ELF-1 (cell line): ENCODE measurements at places on chromosomes 4 and X.

- peak; percentile 59 for DNase-seq
These were observed 57.5 kb downstream of the PCDH18 start for GRCh38 chr4:137474711-137475301.

DNA sequence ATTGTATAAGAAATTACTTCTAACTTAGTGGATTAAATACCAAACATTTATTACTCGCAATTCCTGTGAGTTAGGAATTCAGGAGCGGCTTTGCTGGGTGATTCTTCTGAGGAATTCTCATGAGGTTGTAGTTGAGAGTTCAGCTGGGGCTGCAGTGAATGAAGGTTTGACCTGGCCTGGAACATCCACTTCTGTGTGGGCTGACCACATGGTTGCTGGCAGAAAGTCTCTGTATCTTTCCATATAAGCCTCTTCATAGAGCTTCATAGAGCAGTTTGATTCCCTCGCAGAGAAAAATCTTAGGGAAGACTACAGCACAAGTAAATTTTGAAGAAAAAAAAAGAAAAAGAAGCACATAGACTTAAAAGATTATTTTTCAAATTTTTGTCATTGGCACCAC is 339.7 kb upstream of the NWD2 start:
- no peak for DNase-seq

DNA sequence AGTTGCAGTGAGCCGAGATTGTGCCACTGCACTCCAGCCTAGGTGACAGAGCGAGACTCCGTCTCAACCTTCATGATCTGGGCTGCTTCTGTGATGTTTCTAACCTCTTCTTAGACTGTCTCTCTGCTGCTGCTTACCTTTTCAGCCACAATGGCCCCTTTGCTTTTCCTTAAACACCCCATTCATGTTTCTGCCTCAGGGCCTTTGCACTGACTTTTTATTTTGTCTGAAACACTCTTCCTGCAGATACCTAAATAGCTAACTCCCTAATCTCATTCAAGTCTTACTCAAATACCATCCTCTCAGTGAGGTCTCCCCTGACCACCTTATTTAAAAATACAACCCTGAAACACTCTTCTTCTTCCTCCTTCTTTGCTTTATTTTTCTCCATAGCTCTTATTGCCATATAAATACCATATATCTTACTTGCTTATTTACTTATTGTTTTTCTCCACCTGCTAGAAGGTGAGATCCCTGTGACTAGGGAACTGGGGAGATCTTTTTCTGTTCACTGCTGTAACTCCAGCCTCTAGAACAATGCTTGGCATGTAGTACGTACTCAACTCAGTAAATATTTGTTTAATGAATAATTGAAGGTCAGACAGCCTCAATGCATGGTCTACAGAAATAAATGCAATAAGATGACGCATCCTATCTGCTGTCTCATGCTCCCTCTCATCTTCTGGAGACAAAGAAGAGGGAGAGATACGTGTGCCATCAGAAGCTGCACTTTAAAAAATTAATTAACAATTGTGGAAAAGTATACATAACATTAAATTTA is 43.8 kb upstream of the SETD7 start:
- no peak for DNase-seq

- no peak for DNase-seq
These were observed 133.6 kb upstream of the VAMP7 start for GRCh38 chrX:155747520-155747919.

- DNase-seq, result no peak
These were observed 285.4 kb downstream of the UNC5C start for GRCh38 chr4:95263391-95263790.

DNA sequence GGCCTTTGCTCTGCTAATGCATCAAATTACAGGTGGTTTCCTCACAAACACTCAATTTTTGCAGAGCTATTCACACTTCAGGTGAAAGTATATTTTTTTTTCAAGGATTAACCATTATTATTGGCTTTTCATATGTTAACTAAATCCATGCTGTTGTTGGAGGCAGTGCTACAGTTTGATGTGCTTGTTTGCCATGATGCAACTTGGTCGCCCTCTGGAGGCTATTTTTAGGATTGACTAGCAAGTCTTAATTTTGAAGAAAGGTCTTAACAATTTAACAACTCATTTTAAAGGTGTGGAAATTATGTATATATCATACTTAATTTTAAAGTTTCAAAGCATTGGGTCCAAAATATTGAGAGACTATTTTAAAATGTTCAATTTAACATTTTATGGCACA is 168.8 kb upstream of the FAM47A start:
- DNase-seq, result peak; percentile 45

GRCh38 chrX:67780694-67781109 is 236.9 kb downstream of the AR start:
- DNase-seq, result no peak

DNA sequence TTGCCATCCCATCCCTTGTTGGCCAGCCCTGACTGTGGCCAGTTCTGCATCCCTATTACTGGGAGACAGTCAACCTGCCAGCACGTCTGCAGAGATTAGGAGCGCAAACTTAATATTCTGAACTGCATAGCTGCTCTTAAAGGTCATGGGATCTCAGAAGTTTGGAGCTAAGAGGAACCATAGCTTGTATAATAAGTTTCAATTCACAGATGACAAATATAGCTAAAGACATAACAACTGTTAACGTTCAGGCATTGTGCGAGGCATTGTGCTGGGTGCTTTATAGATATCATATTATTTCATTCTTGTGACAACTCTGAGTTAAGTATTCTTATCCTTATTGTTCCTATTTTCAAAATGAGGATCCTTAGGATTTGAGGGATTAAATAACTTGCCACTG is 3.7 kb downstream of the SCARB2 start:
- DNase-seq, result no peak

GRCh38 chrX:97846718-97847237 is 963.1 kb downstream of the RPA4 start:
- DNase-seq, result no peak

- no peak for DNase-seq
These were observed 508.5 kb downstream of the CENPC start for GRCh38 chr4:67036791-67037190.

- DNase-seq, result peak; percentile 78
These were observed 28.7 kb downstream of the NLRP2B start for GRCh38 chrX:57651169-57651919.

- DNase-seq, result peak; percentile 8
These were observed 200.0 kb downstream of the PPP1R2C start for GRCh38 chrX:42577936-42578470.

GRCh38 chrX:96480081-96480480 is 204.6 kb upstream of the DIAPH2 start:
- DNase-seq, result no peak

DNA sequence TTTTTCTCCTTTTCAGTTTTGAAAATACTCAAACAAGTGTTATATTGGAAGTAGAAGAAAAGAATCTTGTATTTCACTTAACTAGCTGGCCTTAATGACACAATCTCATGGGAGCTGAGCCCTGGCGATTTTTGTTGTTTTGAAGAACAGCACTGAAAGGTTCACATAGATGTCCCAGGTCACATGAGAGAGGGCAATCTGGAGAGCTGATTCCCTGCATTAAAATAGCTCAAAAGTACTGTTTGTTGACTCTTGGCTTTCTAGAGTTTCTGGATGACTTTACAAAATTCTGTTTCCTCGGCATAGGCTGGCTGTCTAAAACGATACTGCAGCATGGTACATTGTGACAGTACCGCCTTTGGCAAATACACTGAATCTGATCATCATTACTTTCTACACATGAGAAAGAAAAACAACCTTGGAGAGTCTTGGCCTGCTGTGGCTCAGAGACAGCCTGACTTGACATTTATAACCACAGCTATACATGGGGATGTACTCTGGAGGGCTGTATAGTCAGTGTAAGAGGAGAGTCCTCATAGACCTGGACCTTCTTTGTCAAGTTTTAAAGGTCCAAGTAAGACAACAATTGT is 119.8 kb upstream of the PDLIM3 start:
- DNase-seq, result no peak

GRCh38 chrX:130173190-130173895 is 1.6 kb downstream of the RAB33A start:
- no peak for DNase-seq

GRCh38 chr4:158656439-158656838 is 15.2 kb downstream of the C4orf46 start:
- peak; percentile 95 for DNase-seq

GRCh38 chr4:109608879-109609278 is 48.8 kb downstream of the MCUB start:
- DNase-seq, result no peak

GRCh38 chrX:107826238-107827029 is 768 bp downstream of the MID2 start:
- peak; percentile 68 for DNase-seq

GRCh38 chr4:183721207-183722081 is 62.4 kb downstream of the TRAPPC11 start:
- peak; percentile 86 for DNase-seq

DNA sequence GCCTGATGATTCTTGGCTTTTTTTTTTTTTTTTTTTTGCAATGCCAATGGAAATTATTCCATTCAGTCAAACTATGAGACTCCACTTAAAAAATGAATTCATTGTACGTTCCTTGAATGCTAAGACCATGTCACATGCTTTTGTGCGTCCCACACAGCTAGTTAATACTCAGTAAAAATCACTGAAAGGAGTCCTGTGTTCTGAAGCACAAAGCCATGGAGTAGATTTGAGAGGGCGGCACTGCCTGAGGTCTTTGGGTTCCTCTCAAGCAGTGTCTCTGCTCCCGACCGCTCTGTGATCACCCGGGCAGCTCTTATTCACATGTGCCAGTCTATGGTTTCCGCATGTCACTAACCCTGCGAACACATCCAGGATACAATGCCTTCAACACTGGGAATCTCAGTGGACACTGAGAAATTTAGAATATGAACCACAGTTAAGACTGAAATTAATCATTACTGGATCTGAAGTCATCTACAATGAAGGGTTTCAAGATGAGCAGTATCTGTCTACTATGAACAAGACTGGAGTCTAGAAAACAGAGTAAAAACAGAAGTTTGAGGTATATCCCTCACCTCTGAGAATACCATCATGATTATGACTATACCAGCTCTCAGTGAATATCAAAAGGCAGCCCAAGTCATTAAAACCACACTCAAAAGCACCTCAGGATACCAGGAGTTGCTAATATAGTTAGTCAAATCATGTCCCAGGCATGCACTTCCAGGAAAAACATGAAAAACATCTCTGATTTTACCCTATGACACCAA is 193.0 kb downstream of the MGST2 start:
- no peak for DNase-seq

DNA sequence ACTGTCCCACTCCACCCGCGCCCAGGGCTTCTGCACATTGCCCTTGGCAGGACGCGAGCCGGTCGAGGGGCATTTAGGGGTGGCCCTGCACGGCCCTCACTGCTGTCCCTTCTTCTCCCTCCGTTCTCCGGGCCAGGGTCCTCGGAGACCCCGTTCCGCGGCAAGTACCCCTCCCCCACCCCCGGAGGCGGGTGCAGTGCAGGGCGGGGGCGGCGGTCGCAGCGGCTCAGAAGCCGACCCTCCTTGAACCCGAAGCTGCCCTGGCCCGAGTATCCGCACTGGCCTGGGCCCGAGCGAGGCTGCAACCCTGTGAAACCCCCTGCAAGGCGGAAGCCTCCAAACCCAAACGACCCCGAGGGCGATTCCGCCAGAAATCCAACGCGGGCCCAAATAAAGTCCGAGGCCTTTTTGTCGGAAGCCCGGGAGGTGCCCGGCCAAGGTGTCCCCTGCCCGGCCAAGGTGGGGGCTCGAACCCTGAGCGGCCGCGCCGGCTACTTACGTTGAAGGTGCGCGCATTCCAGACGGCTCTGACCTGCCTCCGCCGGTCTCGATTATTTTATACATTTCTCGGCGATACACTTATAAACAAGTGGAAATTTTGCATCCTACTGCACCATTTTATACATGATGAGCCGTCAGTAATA is 53.1 kb upstream of the TMEM33 start:
- peak; percentile 49 for DNase-seq

GRCh38 chr4:143302536-143302935 is 34.1 kb upstream of the GAB1 start:
- no peak for DNase-seq

GRCh38 chr4:81786766-81787165 is 315.1 kb upstream of the RASGEF1B start:
- no peak for DNase-seq

DNA sequence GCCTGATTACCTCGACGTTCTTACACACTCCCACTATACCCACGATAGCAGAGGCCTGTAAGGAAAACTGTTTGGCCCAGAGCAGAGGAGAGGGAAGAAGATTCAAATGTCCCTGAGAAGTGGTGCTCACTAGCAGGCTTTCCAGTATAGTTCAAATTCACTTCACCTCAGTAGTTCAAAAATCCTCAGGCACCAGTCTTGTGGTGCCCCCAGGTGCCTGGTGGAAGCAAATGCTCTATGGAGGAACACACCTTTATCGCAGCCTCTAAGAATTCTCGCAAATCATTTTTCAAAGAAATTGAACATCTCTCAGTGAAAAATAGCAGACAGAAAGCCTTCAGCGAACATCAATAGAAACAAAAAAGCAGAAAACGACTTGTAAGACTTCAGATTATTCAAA is 12.2 kb upstream of the MTMR1 start:
- peak; percentile 46 for DNase-seq

- no peak for DNase-seq
These were observed 311.6 kb upstream of the GALNT7 start for GRCh38 chr4:172857026-172857425.

GRCh38 chrX:39952989-39953388 is 144.8 kb downstream of the BCOR start:
- DNase-seq, result no peak

DNA sequence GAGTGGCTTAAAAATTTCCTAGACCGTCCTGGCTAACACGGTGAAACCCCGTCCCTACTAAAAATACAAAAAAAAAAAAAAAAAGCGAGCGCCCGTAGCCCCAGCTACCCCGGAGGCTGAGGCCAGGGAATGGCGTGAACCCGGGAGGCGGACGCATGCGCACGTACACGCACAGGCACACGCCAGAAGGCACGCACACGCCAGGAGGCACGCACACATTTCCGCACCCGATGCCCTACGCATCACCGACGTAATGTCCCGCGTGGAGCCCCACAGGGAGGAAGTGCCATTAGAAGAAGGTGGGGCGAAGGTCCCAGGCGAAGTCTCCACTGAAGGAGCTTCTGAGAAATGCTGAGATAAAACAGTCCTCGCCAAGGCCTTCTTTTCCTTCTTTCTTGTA is 41.4 kb downstream of the NLGN4X start:
- no peak for DNase-seq

- DNase-seq, result no peak
These were observed 256.7 kb upstream of the GNPDA2 start for GRCh38 chr4:44983083-44983482.

DNA sequence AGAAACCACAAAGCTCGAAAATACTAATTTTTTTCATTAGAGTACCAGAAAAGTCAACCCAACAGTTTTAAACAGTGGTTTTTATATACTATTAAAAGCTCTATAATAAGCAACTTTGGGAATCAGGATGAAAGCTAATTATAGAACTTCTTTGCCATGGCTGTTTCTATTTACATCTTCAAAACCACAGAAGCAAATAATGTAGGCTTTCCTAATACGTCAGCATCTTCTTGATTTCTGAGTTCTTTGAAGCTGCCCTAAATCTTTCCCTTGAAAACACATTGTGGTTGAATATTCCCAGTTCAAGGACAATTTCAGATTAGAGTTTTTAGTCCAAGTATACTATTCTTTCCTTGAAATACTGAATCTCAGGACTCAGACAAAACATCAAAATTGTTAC is 460.2 kb upstream of the FAT1 start:
- DNase-seq, result no peak

GRCh38 chr4:99323756-99324155 is 2.6 kb upstream of the ADH1B start:
- no peak for DNase-seq

GRCh38 chr4:105036991-105037390 is 109.7 kb upstream of the TET2 start:
- no peak for DNase-seq
